NCI-H1105 (cell line): ENCODE measurements at places on chromosomes 12 and 14.
A peak's percentile ranks its signal among the peaks of the same experiment; 100 is the strongest.

GRCh38 chr14:99685151-99685591 is 1.1 kb downstream of the CYP46A1 start:
- DNase-seq: no peak

DNA sequence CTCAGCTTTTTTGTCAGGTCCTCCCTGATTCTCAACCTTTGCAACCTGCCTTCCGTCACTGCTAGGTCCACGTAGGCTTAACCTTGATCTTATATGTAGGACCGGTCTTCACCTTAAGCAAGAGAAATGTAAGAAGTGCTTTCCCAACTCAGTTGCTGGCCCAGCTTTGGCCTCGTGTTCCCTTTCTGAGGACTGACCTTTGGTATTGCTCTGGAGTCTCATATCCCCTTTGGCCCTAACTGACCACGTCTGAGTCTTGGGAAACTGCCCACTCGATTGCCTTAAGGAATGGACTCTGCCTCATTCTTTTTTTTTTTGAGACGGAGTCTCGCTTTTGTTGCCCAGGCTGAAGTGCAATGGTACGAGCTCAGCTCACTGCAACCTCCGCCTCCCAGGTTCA is 8.0 kb downstream of the ACOT6 start:
- DNase-seq: no peak

DNA sequence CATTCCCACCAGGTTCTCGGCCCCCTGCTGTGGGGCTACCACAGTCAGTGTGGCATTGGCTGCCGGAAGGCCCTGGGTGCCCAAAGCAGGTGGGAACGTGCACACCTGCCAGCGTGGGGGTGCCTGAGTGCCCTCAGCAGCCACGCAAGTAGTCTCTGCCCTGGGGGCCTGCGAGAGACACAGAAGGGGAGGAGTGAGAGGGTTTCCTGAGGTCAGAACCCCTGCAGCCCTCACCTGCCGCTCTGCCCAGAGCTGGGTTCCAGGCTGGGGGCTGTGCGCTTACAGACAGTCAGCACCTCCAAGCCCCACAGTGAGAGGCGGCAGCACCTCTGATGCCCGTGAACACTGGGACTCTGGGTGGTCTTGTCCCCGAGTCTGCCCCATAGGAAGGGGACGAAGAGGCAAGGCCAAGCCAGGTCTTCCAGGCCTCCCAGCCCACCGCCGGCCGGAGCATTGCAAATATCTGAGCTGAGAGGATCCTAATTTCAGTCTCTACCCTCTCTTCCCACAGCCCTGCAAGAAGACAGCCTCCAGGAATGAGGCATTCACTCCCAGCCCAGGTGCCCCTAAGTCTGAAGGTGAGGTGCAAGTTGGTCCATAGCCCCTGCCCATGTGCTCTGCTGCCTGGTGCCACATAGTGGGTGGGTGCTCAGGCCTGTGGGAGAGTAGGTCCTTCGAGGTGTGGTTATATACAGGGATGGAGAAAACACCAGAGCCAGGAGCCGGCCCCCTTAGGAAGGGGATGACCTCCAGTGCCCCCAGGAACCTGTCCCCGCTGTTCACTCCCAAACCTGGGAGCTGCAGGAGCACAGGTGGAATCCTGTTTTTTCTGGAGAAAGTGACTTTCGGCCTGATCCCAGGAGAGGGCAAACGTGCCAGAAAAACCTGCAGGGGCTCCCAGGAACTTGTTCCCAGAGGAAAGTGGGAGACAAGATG is 291.1 kb upstream of the RTL1 start:
- DNase-seq: peak; percentile 71

GRCh38 chr14:58607131-58607951 is 30.4 kb upstream of the DACT1 start:
- DNase-seq: peak; percentile 5

DNA sequence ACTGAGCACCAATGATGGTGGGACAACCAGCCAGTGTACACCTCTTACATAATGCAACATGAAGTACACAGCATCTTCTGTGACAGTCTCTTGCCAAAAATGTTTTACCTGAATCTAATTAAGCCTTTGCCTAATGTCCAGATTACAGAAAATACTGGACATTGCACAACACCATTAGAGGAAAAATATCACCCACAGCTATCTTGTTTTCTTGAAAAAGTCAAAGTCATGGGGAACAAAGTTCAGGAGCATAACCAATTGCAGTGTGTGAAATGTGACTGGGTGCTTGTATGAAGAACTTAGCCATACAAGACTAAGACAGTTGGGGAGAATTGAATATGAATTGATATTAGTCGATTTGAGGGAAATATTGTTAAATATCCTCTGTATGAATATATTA is 12.1 kb upstream of the ANO6 start:
- DNase-seq: no peak

DNA sequence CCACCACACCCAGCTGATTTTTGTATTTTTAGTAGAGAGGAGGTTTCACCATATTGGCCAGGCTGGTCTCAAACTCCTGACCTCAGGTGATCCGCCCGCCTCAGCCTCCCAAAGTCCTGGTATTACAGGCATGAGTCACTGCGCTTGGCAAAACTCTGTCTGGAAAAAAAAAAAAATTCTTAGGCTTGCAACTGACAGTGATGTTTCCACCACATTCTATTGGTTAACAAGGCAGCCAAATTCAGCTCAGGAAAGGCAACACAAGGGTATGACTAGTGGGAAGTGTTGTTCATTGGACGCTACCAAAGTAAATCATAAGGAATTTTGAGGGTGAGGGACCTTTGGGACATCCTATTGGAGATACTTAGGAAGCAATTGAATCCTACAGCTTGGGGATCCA is 2.9 kb upstream of the SBNO1 start:
- no peak for DNase-seq

DNA sequence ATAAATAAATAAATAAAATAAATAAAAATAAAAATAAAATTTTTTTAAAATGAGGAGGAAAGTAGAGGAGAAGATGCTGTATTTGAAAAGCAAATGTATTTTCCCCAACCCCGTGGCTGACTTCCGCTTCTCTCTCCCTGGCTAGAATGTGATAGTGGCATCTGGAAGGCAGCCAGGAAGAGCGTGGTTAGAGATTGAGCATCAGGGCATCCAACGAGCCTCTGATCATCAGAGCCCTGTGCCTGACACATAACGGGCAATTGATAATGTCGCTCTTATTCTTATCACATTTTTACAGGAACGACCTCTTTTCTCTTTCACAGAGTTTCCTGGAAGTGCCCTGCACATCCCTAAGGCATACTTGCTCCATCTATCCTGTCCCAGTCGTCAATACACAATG is 496.9 kb upstream of the TMEM132C start:
- DNase-seq: no peak

- DNase-seq: no peak
Observed at GRCh38 chr12:2624543-2625288, 170.1 kb upstream of the FKBP4 start.

DNA sequence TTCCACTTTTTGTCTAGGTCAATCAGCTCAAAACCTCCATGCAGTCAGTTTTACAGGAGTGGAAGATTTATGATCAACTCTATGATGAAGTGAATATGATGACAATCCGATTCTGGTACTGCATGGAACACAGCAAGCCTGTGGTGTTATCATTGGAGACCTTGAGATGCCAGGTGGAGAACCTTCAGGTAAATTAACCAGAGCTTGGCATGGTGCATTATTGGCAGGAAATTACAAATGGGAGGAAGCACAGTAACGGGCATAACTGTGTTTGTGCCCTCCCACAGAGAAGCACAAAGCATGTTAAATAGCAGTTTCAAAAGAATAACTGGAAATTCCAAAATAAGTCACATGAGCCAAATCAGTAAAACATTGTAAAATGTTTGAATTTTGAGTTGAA is 135.6 kb downstream of the ESR2 start:
- no peak for DNase-seq

DNA sequence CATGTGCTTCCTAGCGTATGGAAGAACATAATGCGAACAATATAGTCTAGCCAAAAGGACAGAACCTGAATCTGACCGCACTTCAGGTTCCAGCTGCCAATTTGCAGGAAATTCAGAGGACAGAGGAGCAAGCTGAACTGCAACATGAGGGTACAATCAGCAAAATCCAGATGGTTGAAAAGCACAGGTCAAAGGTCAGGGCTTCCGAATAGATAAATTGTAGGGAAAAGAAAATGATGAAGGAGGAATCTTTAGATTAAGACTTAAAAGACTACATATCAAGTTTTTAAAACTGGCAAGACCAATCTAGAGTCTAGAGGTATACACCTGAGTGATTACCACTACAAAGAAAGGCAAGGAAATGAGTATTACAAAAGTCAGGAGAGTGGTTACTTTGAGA is 42.1 kb upstream of the SELPLG start:
- no peak for DNase-seq

GRCh38 chr14:63275611-63276010 is 43.1 kb downstream of the GPHB5 start:
- DNase-seq: peak; percentile 99

- DNase-seq: no peak
Observed at GRCh38 chr14:44070046-44070445, 437.0 kb downstream of the FSCB start.

DNA sequence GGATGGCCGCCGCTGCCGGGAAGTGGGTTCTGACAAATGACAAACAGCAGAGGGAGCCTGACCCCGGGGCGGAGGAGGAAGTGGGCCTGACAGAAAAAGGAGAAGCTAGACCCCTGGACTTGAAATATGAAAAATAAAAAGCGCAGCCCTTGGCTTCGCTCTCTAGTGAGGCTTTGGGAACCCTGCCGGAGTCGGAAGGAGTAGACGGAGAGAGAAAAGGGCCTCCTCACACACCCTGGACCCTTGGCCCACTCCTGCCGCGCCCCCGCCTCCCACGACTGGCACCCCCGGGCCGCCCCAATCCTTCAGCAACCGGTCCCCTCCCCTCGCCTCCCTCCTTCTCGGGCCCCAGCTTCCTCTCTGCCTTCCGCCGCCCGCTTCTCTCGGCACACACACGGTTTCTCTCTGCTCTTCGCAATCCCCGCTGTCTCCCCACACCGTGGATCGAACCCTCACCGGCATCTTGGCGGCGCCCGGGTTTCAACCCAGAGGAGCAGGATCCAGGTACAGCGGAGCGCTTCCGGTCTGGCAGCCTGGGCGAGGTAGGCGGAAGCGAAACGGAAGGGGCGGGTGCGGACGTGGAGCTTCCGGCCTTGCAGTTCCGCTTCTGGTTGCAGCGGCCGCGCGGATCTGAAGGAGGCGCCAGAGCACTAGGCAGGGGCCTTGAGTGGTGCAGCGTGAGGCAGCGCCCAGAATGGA is at the start of gene ARPC3:
Gene ARPC3 (minus strand): TSS at position 539 of the 699 bp plus-strand sequence. CDS start 77 bp downstream, at position 462.
- peak; percentile 96 for DNase-seq

- DNase-seq: peak; percentile 53
Observed at GRCh38 chr12:122023339-122024131, 1.9 kb downstream of the BCL7A start.

DNA sequence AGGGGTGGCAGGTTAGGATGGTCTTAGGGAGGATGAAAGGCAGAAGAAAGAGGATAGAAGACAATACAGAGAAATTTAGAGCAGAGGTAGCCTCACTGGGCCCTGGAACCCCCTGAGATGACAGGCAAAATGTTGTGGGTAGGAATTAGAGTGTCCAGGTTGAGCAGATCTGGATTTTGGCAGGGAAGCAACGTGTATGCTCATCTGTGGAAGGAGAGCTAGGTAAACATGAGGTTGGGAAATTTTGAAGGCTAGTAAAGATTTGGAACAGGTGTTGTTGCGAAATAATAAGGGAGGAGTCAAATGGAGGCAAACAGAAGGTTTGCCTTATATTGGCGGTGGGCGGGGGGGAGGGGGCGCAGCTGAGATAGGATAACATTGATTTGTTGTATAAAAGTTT is 5.3 kb downstream of the HSD17B6 start:
- DNase-seq: no peak

DNA sequence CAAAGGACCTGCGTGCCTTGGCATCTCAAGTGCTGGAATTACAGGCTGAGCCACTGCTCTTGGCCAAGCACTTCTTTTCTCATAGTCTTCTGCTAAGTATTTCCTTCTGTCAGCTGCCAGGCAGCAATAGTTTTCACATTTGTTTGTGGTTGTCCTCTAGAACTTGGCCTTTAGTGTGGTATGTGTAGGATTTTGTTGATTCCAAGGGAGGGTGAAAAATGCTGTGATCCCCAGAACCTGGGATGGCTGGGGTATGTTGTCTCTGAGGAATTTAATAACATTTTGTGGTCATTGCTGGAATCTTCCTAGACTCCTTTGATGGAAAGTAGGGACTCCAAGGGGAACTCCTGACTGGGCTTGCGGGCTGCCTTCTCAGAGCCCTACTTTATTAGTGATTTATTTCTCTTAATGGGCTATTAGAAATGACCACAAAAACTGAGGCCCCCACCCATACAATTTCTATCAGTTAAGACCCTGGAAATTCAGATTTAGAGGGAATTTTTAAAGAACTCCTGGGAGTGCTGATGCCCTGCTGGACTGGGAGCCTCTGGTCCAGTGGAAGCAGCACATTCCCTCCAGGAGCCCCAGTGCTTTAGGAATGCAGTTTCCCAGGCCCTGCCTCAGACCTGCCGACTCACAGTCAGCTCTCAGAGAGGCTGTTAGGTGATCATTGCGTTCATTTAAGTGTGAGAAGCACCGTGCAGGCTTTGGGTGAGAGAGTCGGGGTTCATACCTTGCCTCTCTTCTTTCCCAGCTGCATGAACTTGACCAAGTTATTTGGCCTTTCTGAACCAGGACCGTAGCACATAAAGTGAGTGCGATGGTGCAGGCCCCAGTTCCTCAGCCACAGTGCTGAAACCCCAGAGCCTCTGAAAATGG is 22.7 kb downstream of the TRAF3 start:
- DNase-seq: no peak

DNA sequence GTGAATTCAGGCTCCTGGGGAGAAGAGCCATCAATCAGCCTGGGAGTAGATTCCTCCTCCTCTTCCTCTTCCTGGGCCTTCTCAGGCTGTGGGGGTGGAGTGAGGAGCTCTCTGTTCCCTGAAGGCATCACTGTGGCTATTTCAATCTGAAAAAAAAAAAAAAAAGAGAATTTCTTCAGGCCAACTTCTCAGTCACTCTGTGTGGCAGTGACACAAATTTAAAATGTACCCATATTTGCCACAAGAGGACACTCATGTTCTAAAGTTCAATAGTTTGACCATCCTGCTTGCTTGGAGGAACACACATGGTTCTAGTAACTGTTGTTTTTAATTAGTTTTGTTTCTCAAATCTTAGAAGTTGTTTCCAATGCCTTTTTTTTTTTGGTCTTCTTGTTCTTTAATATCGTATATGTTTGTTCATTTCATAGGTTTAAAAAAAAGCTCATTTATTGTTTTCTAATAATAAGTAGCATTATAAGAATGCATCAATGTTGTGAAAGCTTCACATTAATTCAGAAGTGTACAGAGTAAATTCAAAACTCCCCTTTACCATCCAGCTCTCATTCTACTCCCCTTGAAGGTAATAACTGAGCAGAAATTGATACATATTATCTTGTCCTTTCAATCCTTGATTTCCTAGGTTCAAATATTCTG is 23.3 kb upstream of the CCER1 start:
- peak; percentile 25 for DNase-seq
